ENCODE measurements at places on chromosomes 13 and 19.
A peak's percentile ranks its signal among the peaks of the same experiment; 100 is the strongest.

DNA sequence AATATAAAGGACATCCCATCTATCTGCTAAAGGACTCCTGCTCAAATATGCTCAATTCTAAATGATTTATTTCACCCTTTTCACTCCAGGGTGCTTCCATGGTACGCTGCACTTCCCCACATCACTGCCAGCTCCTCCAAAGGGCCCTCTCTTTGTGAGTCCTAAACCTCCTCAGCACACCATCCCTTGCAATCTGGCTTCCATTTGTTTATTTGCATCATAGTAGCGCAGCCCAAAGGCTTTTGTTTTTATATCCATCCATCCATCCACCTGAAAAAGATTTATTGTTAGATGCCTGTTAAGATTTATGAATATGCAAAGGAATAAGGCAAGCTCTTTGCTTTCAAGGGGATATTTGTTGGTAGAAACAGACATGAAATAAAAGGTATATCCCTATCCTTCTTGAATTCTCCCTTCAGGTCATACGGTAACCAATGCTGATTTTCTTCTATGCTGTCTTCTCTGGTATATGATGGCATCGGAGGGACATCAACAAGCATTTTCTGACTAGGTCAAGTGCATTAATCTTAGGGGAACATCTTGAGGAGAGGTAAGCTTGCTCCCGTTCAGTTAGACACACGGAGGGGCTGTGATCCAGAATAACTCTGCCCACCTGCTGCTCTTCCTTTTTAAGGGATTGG, 397.6 kb downstream of the LIG4 start:
- no peaks in the 10 kb centered on the region for H3K27me3 ChIP-seq
- H3K36me3 ChIP-seq: no peaks in the 10 kb centered on the region
- no peaks in the 10 kb centered on the region for H3K4me1 ChIP-seq

DNA sequence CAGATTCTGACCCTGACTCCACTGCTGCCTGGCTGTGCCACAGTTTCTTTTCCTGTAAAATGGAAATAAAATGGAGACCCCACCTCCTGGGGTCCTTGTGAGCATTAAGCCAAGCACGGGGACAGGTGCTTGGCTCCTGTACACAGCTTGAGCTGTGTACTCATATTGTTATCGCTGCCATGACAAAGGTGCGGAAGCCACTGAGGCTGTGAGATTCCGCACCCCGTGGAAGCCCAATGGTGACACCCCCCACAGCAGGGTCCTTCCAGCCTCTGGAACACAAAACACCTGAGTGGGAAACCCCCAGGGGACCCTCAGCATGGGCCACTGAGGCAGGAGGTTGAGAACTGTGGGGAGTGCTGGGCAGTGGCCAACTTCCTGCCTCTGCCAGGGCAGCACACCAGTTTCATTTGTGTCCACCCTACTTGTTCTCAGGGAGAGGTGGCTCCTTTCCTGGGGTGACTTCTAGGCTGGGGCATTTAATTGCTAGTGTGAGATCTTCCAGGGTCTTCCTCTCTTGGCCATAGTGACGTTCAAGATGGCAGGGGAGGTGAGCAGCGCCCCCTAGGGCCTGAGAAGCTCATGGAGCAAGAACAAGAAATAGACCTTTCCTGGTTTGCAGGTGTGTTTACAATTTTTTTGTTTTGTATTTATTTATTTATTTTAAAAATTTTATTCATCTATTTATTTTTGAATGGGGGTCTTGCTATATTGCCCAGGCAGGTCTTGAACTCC, 5.4 kb upstream of the JSRP1 start:
- no peak for DNase-seq
- peaks cover 2% of the 10 kb centered on the region for H3K4me1 ChIP-seq
- H3K27ac ChIP-seq: no peak overlapping the region

GRCh38 chr19:1351381-1351851, 32.3 kb upstream of the NDUFS7 start:
- no peak overlapping the region for H3K4me3 ChIP-seq
- peaks cover 13% of the 10 kb centered on the region for H3K4me1 ChIP-seq
- H3K27me3 ChIP-seq: no peaks in the 10 kb centered on the region
- H3K27ac ChIP-seq: no peak overlapping the region
- H3K36me3 ChIP-seq: no peaks in the 10 kb centered on the region

- no peaks in the 10 kb centered on the region for H3K36me3 ChIP-seq
- H3K27me3 ChIP-seq: peaks cover 2% of the 10 kb centered on the region
- H3K27ac ChIP-seq: no peak overlapping the region
- no peak overlapping the region for H3K4me3 ChIP-seq
Measured at GRCh38 chr13:109235901-109236300, 550.5 kb downstream of the IRS2 start.

- peaks cover 4% of the 10 kb centered on the region for H3K36me3 ChIP-seq
- peak overlapping the region; percentile 50 for H3K4me3 ChIP-seq
- peaks cover 8% of the 10 kb centered on the region for H3K4me1 ChIP-seq
- peak overlapping the region; percentile 32 for H3K27ac ChIP-seq
Measured at GRCh38 chr13:113448885-113449692, 4.2 kb downstream of the ADPRHL1 start.

DNA sequence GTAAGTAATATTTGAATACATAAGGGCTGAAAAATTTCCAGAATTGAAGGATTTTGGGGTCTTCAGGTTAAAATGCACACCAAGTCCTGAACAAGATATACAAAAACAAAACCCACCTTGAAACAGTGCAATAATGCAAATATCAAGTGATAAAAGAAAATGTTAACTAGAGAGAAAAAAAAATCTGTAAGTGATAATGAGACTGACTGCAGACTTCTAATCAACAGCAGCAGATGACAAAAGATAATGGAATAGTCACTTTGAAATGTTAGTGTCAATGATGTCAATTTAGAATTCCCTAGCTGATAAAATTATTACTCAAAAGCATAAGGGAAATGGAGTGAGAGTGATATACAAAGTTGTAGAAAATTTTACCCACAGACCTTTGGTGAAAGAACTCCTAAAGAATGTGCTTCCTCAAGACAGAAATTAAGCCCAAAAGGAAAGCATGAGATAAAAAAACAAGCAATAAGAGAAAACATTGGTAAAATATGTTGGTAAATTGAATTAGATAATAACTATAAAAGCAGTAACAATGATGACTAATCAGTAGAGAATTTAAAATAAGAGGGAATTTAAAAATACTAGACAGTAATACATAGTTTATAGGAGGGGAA, 12.4 kb upstream of the DGKH start:
- no peaks in the 10 kb centered on the region for H3K36me3 ChIP-seq
- H3K4me1 ChIP-seq: no peaks in the 10 kb centered on the region
- H3K4me3 ChIP-seq: no peak overlapping the region
- DNase-seq: no peak
- H3K27me3 ChIP-seq: no peaks in the 10 kb centered on the region
- no peak overlapping the region for H3K27ac ChIP-seq

GRCh38 chr13:67118277-67118676, 111.9 kb downstream of the PCDH9 start:
- H3K36me3 ChIP-seq: no peaks in the 10 kb centered on the region
- H3K27me3 ChIP-seq: no peaks in the 10 kb centered on the region

DNA sequence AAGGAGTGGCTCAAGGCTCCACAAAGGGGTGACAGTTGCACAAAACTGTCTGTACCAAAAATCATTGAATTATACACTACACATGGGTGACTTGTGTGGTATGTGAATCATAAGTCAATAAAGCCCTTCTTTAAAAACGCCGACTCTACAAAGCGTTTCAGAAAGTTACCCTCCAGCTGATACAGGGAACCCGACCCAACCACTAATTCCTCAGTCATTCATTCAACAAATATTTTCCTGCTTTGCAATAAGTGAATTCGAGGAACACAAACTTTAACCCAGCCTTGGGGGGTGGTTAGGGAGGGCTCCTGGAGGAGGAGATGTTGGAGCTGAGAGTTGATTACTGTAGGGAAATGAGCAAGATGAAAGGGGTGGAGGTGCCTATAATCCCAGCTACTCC, 32.0 kb downstream of the LTBP4 start:
- H3K36me3 ChIP-seq: peaks cover 18% of the 10 kb centered on the region
- H3K4me1 ChIP-seq: peaks cover 7% of the 10 kb centered on the region
- no peak overlapping the region for H3K4me3 ChIP-seq
- DNase-seq: no peak

GRCh38 chr19:12731337-12731736, 3.1 kb downstream of the TRIR start:
- H3K27ac ChIP-seq: no peak overlapping the region
- DNase-seq: no peak
- H3K36me3 ChIP-seq: peaks cover 29% of the 10 kb centered on the region
- H3K4me3 ChIP-seq: no peak overlapping the region
- H3K4me1 ChIP-seq: peaks cover 12% of the 10 kb centered on the region
- no peaks in the 10 kb centered on the region for H3K27me3 ChIP-seq

DNA sequence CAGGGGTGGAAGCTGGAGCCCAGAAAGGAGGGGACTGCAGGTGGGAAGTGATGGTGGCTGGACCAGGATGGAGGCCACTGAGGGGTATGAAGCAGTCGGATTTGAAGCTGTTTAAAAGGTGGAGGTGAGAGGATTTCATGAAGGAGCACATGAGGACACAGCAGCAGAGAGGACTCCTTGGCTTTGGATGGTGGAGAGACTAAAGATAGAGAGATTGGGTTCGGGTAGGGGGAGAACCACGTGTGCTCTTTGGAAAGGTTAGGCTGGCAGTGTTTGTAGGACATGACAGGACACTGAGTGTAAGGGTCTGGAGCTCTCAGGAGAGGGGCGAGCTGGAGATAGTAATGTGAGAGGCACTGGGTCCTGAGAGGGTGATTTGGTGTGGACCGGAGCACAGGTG, 8.8 kb downstream of the SNRPD2 start:
- peaks cover 10% of the 10 kb centered on the region for H3K27me3 ChIP-seq
- H3K4me3 ChIP-seq: no peak overlapping the region
- DNase-seq: no peak
- H3K36me3 ChIP-seq: peaks cover 31% of the 10 kb centered on the region
- H3K27ac ChIP-seq: no peak overlapping the region
- H3K4me1 ChIP-seq: peaks cover 9% of the 10 kb centered on the region

DNA sequence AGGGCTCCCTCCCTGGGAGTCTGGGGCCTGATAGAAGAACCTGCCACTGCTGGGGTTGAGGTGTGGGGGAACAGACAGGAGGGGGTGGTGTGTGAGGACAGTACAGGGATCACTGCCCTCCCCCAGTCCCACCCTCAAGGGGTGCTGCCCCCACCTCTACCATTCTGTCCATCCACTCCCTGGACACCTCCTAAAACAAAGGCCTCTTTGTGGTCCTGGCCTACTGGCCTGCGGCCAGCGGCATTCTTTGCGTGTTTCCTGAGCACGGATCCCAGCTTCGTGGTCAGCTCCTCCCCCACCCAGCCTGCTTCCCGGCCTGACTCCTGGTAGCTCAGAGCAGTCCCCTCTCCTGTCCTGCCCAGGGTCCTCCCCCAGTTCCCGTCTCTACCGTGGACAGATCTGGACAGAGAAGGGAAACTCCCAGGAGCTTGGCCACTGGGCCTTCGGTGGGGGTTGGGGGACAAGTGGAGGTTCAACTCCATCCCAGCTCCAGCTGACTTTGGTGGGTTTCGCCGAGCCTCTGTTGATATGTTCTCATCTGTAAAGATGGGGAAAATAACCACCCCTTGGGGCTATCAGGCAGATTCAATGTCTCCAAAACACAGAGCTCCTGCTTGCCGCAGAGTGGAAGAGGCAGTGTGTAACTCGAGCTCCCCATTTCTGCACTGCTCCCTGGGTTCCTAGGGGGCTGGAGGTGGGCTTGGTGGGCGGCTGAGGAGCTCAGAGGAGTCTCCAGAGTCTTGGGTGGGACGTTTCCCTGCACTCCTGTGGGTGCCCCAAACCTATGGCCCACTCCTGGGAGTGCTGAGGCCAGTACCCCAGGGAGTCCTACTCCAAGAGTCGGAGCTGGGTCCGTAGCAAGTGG, 48.7 kb downstream of the LYL1 start:
- H3K4me3 ChIP-seq: no peak overlapping the region
- peaks cover 74% of the 10 kb centered on the region for H3K4me1 ChIP-seq
- H3K36me3 ChIP-seq: no peaks in the 10 kb centered on the region
- H3K27me3 ChIP-seq: peaks cover 24% of the 10 kb centered on the region

DNA sequence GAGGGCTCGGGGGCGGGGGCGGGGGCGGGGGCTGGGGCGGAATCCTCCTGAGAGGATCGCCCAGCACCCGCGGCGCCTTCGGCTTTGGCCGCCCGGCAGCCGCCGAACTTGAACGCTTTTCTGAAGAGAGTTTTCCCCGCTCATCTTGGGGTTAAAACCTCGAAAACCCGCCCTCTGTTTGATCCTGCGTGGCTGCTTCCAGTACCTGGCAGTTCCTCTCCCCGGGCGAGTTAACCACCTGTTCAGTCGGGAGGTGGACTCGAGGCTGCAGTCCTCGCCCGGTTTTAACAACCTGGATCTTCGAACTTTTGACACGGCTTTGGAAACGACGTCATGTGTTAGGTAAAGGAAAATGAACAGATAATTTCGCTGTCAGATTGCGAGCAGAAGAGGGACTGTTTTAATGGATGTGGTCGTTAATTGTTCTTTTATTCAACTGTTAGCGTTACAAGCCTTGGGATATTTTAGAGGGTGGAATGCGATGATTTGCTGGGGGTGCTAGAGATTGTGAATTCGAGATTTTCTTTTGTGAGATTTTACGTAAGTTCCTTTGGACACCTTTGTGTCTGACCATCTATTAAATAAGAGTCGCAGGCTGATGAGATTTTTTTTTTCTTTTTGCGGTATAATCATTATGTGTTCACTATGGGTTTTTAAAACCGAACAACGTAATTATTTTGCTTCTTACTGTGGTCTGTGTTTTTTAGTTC, 1.0 kb downstream of the FNDC3A start:
- peak overlapping the region; percentile 99 for H3K27ac ChIP-seq
- H3K27me3 ChIP-seq: no peaks in the 10 kb centered on the region
- peak; percentile 89 for DNase-seq
- peaks cover 11% of the 10 kb centered on the region for H3K4me1 ChIP-seq
- H3K36me3 ChIP-seq: no peaks in the 10 kb centered on the region

GRCh38 chr19:6801485-6802086, 29.1 kb downstream of the VAV1 start:
- H3K4me3 ChIP-seq: peak overlapping the region; percentile 16
- DNase-seq: peak; percentile 59
- H3K4me1 ChIP-seq: no peaks in the 10 kb centered on the region
- H3K36me3 ChIP-seq: no peaks in the 10 kb centered on the region

- no peak overlapping the region for H3K27ac ChIP-seq
- H3K4me3 ChIP-seq: no peak overlapping the region
- no peaks in the 10 kb centered on the region for H3K36me3 ChIP-seq
- no peaks in the 10 kb centered on the region for H3K27me3 ChIP-seq
Measured at GRCh38 chr13:100875392-100876043, 200.9 kb upstream of the TMTC4 start.

Data from large intestine (tissue), 12 donors.